ENCODE measurements at places on chromosomes 7 and 10. TPM values are rescaled to one million over a fixed set of nuclear protein-coding genes. Genes with fewer than 3 reads are reported as not detected.

The LRRN3 gene
- total RNA-seq, result not detected

The GPNMB gene
- total RNA-seq, result 3.6 TPM

The AKR1B15 gene
- 33.7 TPM for total RNA-seq

The NME8 gene
- not detected for total RNA-seq

The OLAH gene
- 0.77 TPM for total RNA-seq

Measured in A549 treated with Hydrocortisone at 1 μM for 4 hours (cell line).